ENCODE measurements at places on chromosomes 1 and 21.
A peak's percentile ranks its signal among the peaks of the same experiment; 100 is the strongest.

DNA sequence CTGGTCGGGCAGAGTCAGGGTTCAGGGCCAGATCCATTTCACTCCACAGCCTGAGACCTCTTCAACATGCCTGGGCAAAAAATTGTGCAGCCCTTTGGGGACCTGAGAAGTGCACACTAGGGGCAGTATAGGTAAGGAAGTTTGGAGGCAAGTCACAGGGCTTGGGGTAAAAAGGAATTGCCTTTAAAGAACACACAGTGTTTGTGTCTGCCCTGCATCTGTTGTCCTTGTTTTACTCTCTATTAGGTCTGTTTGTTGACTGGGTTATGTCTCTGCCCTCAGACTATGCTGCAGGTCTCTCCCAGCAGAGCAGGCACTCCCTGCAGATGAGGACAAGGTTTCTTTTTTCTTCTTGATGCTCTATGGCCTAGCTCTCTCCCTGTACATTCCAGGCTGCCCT is 22.0 kb downstream of the LDLRAD2 start:
- no peak for DNase-seq

GRCh38 chr1:8133657-8134430 is 107.7 kb upstream of the ERRFI1 start:
- DNase-seq = no peak

GRCh38 chr1:214067397-214067796 is 79.6 kb downstream of the PROX1 start:
- DNase-seq = no peak

GRCh38 chr1:178503849-178504248 is 7.1 kb upstream of the CLEC20A start:
- no peak for DNase-seq

DNA sequence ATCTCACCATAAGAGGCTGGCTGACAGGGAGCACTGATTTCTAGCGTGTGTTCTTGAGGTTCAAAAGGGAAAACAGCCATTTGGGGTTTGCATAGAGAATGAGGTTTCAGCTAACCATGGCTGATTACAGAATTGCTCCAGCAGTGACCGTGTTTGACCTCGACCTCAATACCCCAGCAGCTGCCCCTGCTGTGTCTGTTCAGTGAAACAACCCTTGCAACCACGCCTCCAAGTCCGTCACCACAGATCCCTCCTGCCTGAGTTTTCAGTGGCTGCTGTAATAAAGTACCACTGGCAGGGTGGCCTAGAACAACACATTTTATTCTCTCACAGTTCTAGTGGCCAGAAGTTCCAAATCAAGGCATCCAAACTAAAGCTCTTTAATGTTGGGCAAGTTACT is 147.7 kb downstream of the HUNK start:
- no peak for DNase-seq

- DNase-seq = no peak
These were observed 10.9 kb upstream of the SLC25A24 start for GRCh38 chr1:108211014-108211413.

DNA sequence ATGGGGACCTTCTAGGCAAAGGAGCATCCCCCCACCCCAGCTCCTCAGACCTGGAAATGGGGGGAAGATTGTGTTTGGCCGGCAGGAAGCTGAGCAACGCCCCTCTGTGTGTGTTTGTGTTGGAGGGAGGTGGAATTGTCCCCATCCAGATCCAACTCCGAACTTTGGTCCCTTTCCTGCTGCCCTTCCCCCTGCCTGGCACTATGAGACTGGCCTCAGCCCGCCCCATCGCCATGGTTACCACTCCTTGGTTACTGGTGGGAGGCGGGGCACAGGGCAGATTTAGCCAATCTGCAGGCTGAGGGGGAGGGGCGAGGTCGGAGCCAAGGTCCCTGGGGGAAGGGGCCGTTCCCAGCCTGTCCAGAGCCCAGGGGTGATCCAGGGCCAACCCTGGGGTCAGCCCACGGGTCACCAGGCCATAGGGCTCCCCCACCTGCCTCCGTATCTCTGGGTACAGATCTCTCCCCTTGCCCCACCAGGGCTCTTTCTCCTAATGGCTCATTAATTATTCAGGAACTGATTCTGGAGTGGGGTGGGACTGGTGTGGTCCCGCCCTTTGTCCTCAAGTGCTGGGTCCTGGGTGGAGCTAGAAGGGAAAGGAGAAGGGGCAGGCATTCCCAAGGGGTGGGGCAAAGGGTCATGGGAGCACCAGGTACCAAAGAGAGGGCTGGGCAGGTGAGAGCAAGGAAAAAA is 15.2 kb downstream of the PTPRF start:
- DNase-seq = no peak

GRCh38 chr1:227445746-227446145 is 117.6 kb upstream of the ZNF678 start:
- no peak for DNase-seq

DNA sequence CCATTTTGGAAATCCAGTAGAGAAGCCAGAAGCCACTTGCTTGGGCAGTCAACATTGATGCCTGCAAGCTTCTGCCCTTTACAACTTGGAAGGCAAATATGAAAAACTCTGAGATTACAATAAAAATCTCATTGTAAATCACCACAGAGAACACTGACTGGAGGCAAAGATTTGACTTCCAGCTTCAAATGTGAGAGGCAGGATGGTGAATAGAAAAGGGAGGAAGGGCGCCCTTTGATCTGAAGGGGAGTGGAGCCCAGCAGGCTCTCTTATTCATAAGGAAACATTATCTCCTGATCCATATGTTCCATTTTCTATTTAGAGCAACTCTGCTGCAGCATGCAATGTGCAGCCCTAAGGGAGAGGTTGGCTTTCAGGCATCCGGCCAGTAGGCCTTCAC is 348.3 kb downstream of the AJAP1 start:
- no peak for DNase-seq

GRCh38 chr1:248596615-248597014 is 885 bp downstream of the OR2T10 start:
- no peak for DNase-seq

DNA sequence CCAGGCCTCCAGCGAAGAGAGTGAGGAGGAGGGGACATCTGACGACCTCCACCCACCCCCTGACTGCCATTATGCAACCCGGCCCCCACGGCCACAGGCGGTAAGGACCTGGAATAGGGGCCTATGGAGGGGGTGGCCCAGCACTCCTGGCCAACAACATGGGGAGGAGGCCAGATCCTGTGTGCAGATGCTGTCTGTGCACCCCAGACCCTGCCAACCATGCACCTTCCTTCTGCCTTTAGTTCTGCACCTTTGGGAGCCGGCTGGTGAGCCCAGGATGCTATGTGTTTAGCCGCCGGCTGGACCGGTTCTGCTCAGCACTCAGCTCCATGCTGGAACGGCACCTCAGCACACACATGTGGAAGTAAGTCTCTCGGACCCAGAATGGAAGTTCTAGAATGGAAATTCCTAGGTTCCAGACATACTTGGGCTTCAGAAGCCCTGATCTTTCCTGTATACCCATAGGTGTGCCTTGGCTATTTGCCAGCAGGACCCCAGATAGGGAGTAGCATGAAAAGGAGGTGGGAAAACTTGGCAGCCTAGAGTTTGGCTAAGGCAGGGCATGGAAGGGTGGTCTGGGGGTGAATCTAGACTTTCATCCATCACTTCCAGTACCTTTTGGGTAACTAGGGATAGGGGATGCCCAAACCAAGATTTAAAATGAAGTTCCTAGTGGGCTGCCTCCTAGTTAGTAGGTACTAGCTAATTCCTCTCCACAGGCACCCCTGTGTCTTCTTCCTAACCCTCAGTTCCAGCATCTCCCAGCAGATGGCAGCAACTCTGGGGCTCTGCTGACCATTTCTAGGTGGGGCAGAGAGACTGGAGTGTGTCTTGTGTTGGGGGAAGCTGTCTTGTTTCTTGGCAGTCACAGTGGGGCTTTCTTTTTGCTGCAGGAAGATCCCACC is 3.6 kb upstream of the CYB561D1 start:
- DNase-seq = no peak

DNA sequence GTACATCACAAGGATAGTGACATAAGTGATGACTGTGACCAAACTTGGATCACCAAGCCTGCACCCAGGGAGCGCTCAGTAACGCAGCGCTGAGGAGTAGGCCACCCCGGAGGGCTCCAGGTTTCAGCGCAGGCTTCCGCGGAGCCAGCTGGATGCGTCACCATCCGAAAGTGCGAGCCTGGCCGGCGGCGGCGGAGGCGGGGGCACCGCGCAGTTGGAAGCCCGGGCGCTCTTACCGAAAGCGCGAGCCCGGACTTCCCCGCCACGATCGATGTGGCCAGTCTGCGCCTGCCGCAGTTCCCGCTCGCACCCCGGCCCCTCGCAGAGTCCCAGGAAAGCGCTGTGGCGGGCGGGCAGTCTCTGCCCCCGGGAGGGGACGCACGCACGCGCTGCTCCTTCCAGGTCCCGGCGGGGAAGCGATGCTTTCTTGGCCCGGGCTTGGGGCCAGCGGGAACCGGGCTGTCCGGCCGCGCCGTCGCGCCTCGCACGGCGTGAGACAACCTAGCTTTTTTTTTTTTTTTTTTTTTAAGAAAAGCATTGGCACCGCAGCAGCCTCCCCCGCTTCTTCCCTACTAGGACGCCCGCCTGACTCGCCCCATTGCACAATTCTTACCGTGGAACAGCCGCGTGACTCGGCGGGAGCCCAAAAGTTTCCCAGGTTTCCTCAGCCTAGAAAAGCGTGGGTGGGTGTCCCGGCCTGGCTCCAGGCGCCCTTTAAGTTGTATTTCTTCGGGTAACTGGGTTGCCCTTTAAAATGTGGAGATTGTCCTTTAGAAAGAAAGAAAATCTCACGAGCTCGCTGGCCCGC is 36.4 kb upstream of the JAK1 start:
- DNase-seq = peak; percentile 33

GRCh38 chr1:219587801-219588561 is 24.9 kb downstream of the ZC3H11B start:
- DNase-seq = no peak

- no peak for DNase-seq
These were observed 239.0 kb upstream of the PTBP2 start for GRCh38 chr1:96482616-96483015.

DNA sequence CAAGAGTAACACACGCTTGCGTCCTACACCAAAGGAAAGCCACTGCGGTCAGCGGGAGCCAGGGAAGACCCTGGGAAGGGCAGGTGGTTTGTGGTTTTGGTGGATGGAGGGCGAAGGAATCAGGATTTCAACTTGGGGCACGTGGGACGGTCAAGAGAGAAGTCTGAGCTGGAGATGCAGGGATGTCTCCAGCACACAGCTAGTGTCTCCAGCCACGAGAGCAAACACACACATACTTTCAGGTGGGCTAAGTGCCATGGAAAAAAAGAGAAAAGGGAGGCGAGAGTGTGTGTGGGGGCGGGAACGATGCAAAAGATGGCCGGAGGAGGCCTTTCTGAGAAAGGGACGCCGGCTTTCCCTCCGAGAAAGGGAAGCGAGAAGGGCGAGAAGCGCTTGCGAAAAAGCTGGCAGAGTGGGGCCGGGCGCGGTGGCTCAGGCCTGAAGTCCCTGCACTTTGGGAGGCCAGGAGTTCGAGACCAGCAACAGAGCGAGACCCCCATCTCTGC is 1.4 kb upstream of the SRRM1 start:
- peak; percentile 25 for DNase-seq

GRCh38 chr1:203031467-203031866 is 5.2 kb downstream of the PPFIA4 start:
- no peak for DNase-seq
